ENCODE measurements at places on chromosomes 5 and 9.

GRCh38 chr5:131664929-131665328 is 29.9 kb upstream of the RAPGEF6 start:
- ATAC-seq = peak; percentile 63

- no peak for ATAC-seq
These were observed 38.3 kb downstream of the RECK start for GRCh38 chr9:36074870-36075532.

DNA sequence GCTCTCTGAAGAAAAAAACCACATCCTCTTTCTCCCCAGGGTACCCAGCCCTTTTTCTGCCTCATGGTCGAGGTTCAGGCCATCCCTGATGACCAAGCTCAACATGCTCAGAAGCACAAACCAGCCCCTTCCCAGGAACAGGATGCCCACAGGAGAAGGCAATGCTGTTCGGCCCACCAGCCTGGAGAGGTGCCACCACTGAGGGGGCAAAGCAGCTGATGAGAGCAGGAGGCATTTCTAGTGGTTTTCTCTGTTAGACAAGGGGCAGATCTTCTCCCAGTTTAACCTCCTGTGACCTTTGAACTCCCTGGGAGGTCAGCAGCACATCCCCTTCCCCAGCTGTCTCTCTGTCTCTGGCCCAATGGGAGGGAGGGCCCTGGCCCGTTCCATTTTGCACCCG is 73.0 kb downstream of the PAX5 start:
- ATAC-seq = no peak

- no peak for ATAC-seq
These were observed 5.5 kb upstream of the SHB start for GRCh38 chr9:38074441-38074961.

DNA sequence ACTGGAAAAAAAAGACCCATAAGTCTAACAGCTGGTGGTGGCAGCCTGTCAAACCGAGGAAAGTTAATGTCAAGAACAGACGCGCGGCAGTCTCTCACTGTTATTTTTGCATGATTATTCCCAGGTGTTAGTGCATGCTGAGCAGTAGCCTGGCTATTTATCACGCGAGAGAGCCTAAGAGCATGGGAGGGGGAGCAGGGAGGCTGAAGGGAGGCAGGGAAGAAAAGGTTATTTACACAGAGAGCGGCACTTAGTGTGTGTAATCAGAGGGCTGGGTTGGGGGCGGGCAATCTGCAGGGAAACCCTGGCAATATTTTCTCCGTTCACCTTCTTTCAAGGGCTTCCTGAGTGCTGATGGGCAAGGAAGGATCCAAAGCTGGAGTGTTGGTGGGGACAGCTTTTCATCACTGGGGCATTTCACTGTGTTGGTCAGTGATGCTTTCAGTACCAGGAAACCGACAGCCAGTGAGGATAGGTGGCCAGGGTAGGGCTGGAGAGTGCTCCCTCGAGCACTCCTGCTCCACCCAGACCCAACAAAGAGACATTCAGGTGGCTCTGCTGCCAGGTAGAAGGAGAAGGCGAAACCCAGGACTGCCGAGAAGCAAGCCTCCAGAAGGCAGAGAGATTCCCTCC is 39.6 kb downstream of the ZNF608 start:
- no peak for ATAC-seq

GRCh38 chr9:86525182-86525581 is 171.0 kb upstream of the TUT7 start:
- no peak for ATAC-seq

DNA sequence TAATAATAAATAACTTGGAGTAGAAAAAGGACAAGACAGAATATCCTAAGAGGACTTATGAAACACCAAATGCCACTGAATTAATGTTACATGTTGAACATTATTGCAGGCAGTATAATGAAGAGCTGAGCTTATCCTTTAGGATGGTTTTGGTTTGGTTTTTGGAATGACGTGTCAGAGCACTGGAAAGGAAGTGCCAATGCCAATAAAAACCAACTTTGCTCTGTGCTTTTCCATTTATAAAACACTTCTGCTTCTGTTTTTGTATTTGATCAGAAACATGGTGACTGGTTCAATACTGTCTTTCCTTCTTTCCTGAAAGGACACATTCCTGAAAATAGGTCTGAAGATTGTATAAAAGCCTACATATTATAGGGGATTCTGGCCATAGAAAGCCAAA is 4.2 kb downstream of the MEGF10 start:
- no peak for ATAC-seq

DNA sequence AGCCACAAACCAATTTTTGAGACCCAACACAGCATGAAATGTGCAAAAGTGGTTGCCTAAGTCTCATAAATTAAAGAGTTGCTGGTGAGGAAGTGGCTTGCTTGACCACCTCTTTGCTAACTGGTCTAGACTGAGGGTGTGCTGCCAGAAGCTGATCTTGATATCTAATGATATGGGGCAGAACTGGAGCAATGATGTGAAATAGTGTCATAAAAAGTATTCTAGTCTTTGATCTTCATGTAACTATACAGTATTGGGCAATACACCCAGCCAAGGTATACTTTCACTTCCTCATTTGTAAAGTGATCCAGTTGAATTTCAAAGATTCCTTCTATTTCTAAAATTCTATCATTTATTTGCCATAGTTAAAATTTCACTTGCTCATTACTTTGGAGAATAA is 5.9 kb upstream of the YTHDC2 start:
- ATAC-seq = no peak

DNA sequence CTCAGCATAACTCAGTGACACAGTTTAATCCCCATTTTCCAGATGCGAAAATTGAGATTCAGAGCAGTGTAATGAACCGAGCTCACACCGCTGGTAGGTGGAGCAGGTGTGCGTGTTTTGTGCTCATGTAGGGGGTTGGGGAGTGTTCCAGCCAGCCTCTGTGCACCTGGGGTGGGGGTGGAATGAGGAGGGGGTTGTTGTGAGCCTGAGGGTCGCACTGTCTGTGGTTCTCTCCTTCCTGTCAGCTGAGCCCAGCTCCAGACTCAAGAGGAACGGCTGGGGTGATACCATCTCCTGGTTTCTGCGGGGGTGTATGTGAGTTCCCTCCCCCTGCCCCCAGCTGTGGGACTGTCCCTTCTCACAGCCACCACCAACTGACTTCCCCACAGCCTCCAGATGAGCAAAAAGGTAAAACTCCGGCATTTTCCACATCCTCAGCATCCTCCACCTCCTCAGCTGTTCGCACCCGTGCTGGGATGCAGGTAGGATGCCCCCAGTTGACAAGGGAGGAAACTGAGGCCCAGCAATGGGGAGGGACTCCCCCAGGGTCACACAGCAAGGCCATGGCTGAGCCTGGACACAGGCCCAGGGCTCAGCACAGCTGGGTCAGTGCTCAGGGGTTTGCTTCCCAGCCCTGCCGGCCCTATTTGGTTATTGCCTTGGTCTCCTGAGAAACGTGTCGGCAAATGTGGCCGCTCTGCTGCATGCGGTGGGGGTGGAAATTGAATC is 2.1 kb downstream of the SH2D3C start:
- ATAC-seq = peak; percentile 50

GRCh38 chr9:133779516-133780403 is 41.6 kb upstream of the SARDH start:
- no peak for ATAC-seq

- no peak for ATAC-seq
These were observed 669.9 kb downstream of the MTRR start for GRCh38 chr5:8538821-8539220.

DNA sequence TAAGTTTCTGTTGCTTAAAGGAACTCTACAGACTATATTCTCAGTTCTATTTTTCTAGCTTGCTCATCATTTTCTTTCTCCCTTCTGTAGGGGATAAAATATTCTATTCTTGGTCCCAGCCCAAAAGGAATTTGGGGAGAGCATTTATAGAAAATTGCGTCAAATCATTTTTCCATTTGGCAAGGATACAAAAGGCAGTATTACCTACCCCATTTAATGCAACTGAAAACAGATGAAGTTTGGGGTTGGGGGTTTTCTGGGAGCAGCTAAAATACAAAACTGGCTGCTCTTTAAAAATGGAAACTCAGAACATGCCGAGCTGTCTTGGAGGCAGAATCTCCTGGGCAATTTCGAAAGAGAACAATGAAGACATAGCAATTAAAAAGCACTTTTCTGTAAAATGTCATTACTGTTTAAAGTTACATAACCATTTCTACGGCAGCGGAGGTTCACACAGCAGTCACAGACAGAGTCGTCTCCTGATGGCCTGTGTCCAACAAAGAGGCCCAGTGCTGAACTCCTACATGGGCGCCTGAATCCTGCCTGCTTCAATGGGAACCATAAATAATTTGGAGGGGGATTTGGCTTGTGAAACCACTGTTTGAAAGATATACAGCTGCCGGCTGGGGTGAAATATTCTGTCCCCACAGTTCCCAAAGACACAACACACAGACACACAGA is 152.4 kb downstream of the BRINP1 start:
- ATAC-seq = no peak

GRCh38 chr5:100780376-100780870 is 122.7 kb downstream of the ST8SIA4 start:
- ATAC-seq = peak; percentile 86

GRCh38 chr5:110977915-110978314 is 93.6 kb upstream of the TSLP start:
- ATAC-seq = no peak

- no peak for ATAC-seq
These were observed 5.0 kb upstream of the GSN start for GRCh38 chr9:121262953-121263352.

DNA sequence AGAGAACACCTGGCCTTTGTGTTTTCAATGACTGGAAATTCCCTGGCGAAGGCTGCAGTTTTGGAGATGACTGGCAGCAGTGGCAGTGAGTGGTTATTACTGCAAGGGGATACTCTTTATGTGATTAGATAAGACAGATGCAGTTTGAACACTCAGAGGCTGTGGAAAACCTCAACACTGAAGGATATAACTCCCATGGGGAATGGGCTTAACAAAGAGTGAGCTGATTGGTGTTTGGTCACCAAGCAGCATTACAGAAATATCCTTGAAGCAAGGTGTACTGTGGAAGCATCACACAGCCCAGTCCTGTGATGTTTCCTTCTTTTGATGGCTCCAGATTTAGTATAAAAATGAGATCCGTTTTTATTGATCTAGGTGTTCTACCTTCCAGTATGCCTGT is 490.7 kb upstream of the PTPRD start:
- no peak for ATAC-seq

DNA sequence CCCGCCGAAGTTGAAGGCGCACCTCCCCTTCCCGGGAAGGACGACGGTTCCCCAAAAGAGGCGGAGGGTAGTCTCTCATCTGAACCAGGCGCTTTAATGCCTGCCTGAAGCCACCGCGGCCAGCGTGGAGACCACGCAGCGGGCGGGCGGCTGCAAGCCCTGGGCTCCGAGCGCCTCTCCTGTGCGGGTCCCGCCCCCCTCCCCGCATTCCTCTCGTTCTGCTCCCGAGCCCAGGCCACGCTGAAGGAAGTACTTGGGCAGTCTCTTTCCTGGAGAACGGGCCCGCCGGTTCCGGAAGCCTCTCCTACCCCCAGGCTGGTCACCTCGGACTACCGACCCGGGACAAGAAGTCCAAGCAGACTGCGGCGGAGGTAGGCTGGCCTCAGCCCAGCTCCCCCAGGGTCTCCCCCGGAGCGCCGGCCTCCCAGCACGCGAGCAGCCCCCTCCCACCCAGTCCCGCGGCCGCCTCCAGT is 571 bp downstream of the PPIC start:
- peak; percentile 17 for ATAC-seq

GRCh38 chr9:101840694-101841188 is 102.3 kb upstream of the GRIN3A start:
- ATAC-seq = no peak

DNA sequence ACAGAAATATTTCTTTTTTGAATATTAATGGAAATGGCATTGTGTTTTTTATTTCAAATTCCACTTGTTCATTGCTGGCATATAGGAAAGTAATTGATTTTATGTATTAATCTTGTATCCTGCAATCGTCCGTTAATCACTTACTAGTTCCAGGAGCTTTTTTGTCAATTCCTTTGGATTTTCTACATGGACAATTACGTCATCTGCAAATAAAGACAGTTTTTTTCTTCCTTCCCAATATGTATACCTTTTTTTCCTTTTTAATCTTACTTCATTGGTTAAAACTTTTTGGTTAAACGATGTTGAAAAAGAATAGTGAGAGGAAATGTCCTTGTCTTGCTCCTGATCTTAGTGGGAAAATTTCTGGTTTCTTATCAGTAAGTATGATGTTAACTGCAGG is 1.5 kb upstream of the TIFAB start:
- no peak for ATAC-seq

DNA sequence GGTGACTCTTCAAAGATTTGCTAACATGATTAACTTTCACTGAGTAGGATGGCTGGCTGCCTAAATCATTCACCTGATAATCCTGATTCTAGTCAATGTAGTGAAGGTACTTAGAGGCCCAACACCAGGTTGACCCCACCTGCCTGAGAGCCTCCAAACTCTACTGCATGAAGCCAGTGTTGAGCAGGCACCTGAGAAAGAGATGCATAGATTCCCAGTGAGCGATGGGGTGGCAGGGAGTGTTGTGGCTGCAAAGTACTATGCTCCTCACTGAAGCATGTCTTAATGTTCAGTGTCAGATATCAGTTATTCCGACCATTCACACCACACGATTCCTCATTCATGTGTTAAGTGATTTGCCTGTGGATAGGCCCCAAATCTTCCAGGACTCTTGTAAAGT is 804.4 kb downstream of the TLE4 start:
- no peak for ATAC-seq

- no peak for ATAC-seq
These were observed 1.0 kb upstream of the UBTD2 start for GRCh38 chr5:172284611-172284980.

DNA sequence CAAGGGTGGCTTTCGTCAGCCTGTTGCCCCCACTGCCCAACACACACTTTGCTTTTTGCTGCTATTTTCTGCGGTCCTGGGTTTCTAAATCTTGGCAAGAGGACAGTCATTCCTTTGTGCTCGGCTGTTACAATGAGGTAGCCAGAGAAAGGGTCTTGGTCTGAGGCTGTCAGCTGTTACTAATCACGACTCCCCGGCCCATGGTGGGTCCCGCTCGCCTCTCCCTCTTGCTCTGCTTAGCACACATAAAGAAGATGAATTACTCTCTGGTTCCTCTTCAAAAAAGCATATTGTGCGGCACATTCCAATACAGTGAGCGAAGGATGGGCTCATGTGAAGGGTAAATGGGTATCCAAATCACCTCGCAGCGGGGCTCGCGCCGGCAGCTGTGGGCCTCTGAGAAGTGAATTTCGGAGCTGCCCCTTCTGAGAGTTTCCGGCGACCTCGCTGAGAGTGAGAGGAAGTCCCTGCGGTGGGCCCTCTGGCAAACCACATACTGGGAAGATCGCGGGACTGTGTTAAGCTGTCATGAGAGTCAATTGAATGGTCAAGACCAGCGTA is 56.0 kb downstream of the SLC1A3 start:
- ATAC-seq = no peak

- peak; percentile 41 for ATAC-seq
These were observed 14.1 kb upstream of the OR2S2 start for GRCh38 chr9:35972093-35972492.

GRCh38 chr5:62284946-62285891 is 20.8 kb upstream of the KIF2A start:
- peak; percentile 90 for ATAC-seq

DNA sequence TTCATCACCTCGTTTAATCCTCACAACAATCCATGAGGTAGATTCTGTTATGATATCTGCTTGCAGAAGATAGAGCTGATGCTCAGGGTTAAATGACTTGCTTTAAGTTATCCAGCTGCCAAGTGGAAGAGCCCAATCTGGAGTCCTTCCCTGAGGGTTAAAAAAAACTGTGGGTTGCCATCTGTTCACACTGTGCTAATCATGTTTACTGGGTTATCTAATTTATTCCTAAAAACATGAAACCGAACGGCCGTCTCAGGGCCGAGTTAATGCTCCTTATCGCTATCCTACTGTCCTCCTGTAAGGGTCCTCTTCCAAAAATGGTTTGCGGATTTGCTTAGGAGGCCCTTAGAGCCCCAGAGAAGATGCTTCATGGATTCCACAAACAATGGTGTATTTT is 153.3 kb downstream of the YIPF5 start:
- ATAC-seq = no peak

Data from activated CD4-positive, CD25-positive, alpha-beta regulatory T cell treated with anti-CD3 and anti-CD28 coated beads, Interleukin-2, amount 50 U/mL, for 24 hours (primary cell).